ENCODE measurements at places on chromosomes 2 and 18.

- H3K27me3 ChIP-seq = peaks cover 38% of the 10 kb centered on the region
- no peak overlapping the region for H3K27ac ChIP-seq
- H3K4me3 ChIP-seq = no peak overlapping the region
Observed at GRCh38 chr2:64359892-64360657, 93.9 kb upstream of the LGALSL start.

GRCh38 chr2:54083445-54083844, 32.0 kb upstream of the ACYP2 start:
- peaks cover 6% of the 10 kb centered on the region for H3K4me1 ChIP-seq
- H3K27ac ChIP-seq = no peak overlapping the region
- no peaks in the 10 kb centered on the region for H3K27me3 ChIP-seq
- H3K4me3 ChIP-seq = no peak overlapping the region
- no peak for DNase-seq

DNA sequence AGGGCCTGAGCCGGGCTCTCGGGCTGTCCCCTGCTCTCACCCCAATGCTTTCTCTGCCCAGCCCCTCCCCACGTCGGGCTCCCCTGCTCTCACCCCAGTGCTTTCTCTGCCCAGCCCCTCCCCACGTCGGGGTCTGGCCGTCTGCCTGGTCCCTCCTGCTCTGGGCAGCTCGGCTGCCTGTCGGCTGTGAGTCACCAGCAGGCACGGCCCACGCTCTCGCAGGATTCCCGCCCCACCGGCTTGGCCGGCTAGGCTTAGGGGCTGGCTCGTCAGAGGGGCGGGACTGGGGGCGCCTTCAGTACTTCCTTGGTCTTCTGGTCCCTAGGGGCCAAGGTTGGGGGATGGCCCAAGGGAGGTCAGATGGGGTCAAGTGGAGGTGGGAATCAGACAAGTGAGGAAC, 3.3 kb downstream of the BOK start:
- H3K36me3 ChIP-seq = peaks cover 3% of the 10 kb centered on the region
- H3K4me1 ChIP-seq = peaks cover 4% of the 10 kb centered on the region
- no peak overlapping the region for H3K4me3 ChIP-seq
- no peak overlapping the region for H3K27ac ChIP-seq
- H3K27me3 ChIP-seq = peaks cover 26% of the 10 kb centered on the region

DNA sequence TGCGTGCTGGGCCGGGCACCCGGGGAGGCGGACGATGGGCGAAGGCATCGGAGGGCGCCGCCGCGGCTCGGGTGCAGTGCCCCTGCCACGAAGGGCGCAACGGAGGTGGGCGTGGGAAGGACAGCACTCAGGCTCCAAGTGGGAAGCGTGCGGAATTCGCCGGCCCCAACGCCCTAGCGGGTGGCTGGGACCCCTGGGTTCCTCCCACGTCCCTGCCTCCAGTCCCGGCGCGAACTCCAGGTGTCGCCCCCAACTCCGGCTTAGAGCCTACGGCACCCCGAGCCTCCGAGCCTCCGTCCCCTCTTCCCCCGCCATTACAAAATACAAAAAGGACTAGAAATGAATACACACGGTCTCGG, 1.3 kb downstream of the CYP27C1 start:
- peaks cover 2% of the 10 kb centered on the region for H3K36me3 ChIP-seq
- DNase-seq = no peak
- H3K4me1 ChIP-seq = peaks cover 4% of the 10 kb centered on the region
- peak overlapping the region; percentile 36 for H3K4me3 ChIP-seq
- H3K27me3 ChIP-seq = peaks cover 64% of the 10 kb centered on the region

GRCh38 chr2:2569306-2569705, 238.2 kb upstream of the MYT1L start:
- no peak overlapping the region for H3K27ac ChIP-seq
- H3K4me3 ChIP-seq = no peak overlapping the region
- no peaks in the 10 kb centered on the region for H3K36me3 ChIP-seq

- H3K4me3 ChIP-seq = no peak overlapping the region
- no peaks in the 10 kb centered on the region for H3K36me3 ChIP-seq
- no peaks in the 10 kb centered on the region for H3K4me1 ChIP-seq
- DNase-seq = no peak
- H3K27ac ChIP-seq = no peak overlapping the region
Observed at GRCh38 chr2:19861813-19862212, 40.0 kb downstream of the TTC32 start.

DNA sequence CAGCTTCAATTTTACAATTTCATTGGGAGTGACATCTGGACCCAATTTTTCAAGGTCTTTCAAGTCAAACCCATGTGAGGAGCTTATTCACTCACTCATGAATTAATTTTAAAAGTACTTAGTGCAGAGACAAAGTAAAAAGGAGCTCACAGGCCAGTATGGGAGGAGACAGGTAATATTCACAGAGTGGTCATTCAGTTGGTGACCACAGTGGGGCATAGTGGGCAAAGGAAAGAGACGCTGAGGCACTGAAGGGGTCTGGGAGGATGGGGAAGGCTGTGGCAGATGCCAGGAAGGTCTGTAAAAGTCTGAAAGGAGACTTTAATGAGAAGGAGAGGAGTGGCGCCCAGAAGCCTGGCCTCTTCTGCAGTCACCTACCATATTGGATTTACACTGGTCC, 76.0 kb downstream of the CD8B2 start:
- H3K4me3 ChIP-seq = no peak overlapping the region
- no peaks in the 10 kb centered on the region for H3K36me3 ChIP-seq
- no peak for DNase-seq
- H3K27me3 ChIP-seq = no peaks in the 10 kb centered on the region
- H3K27ac ChIP-seq = no peak overlapping the region

DNA sequence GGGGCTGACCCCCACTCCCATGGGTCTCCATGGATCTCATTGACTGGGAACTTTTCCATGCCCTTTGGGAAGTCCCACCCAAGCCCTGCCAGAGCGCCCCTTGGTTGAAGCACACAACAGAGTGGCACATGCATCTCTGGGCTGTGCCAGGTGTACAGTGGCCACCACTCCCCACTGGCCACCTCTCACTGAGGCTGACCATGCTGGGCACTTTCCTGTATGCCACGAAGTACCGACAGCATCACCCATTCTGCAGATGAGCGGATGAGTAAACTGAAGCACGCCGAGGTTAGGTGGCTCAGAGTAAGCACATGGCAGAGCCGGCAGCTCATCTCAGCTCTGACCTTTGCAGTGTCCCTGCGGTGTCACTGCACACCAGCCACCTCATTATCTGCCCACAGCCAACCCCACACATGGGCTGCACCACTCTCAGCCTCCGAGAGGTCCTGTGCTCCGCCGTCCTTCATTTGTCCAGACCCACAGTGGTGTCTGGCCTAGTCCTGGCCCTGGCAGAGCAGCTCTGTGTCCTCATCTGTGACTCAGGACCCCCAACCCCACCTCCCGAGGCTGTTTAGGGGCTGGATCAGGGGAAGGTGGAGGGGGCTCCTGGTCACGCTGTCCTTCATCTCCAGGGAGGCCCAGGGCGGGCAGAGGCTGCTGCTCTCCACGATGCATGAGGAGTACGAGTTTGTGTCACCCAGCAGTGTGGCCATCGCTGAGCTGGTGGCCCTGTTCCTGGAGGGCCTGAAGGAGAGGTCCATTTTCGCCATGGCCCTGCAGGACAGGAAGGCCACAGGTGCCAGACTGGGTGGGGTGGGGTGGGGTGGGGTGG, 18.0 kb upstream of the GPR17 start:
- H3K4me1 ChIP-seq = no peaks in the 10 kb centered on the region
- no peak overlapping the region for H3K4me3 ChIP-seq
- DNase-seq = no peak
- H3K27me3 ChIP-seq = no peaks in the 10 kb centered on the region
- no peak overlapping the region for H3K27ac ChIP-seq
- H3K36me3 ChIP-seq = no peaks in the 10 kb centered on the region

GRCh38 chr18:9658087-9658641, 43.8 kb upstream of the PPP4R1 start:
- DNase-seq = no peak
- H3K27me3 ChIP-seq = no peaks in the 10 kb centered on the region
- no peaks in the 10 kb centered on the region for H3K36me3 ChIP-seq

GRCh38 chr2:220913384-220913783, 658.7 kb downstream of the EPHA4 start:
- H3K27ac ChIP-seq = no peak overlapping the region
- H3K4me1 ChIP-seq = no peaks in the 10 kb centered on the region
- DNase-seq = no peak
- H3K27me3 ChIP-seq = no peaks in the 10 kb centered on the region
- H3K36me3 ChIP-seq = no peaks in the 10 kb centered on the region
